ENCODE measurements at places on chromosomes 6 and 20.

GRCh38 chr6:149311766-149312165 is 5.7 kb upstream of the TAB2 start:
- no peak for DNase-seq

DNA sequence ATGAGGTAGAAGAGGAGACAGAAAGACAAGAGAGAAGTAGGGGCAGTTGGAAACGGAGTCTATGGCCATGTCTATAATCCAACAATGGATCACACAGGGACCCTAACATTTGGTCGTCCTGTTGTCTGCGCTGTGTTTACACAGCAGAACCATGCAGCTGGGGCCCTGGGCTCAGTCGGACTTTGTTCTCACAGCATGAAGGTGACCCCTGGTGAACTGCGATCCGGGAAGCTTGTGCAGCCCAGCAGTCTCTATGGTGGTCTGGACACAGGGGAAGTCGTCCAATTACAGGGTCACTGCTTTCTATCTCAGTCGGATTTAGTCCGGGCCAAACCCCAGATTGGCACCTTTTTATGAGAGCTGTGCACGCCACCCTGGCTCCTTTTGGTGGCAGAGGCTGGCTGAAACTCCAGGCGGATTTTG is 153.6 kb downstream of the FOXA2 start:
- DNase-seq: no peak

- no peak for DNase-seq
Observed at GRCh38 chr6:113147544-113147943, 709.6 kb upstream of the MARCKS start.

- no peak for DNase-seq
Observed at GRCh38 chr20:50199703-50200102, 9.1 kb downstream of the CEBPB start.

GRCh38 chr6:77536701-77537100 is 73.4 kb upstream of the HTR1B start:
- no peak for DNase-seq

GRCh38 chr6:146301764-146302163 is 241.9 kb upstream of the RAB32 start:
- DNase-seq: no peak

- DNase-seq: no peak
Observed at GRCh38 chr6:89818977-89819335, 638 bp downstream of the MDN1 start.

GRCh38 chr20:51409192-51409880 is 133.2 kb downstream of the NFATC2 start:
- DNase-seq: no peak

DNA sequence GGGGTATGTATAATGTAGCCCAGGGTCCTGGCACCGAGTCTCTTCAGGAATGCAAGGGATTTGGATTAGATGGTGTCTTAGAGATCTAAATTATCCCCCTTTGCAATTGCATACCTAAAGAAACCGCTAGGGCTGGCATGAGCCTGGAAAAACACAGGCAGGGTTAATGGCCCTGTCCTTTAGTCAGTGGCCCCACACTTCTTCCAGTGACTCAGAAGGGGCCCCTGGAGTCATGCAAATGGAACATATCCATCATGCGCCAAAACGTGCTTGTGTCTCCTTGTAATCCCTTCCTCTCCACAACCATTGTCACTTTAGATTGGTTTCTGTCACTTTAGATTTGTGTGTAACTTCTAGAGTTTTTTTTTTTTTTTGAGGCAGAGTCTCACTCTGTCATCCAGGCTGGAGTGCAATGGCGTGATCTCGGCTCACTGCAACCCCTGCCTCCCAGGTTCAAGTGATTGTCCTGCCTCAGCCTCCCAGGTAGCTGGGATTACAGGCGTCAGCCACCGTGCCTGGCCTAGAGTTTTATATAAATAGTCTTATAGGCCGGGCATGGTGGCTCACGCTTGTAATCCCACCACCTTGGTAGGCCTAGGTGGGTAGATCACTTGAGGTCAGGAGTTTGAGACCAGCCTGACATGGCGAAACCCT is 8.7 kb upstream of the MYBL2 start:
- DNase-seq: no peak

DNA sequence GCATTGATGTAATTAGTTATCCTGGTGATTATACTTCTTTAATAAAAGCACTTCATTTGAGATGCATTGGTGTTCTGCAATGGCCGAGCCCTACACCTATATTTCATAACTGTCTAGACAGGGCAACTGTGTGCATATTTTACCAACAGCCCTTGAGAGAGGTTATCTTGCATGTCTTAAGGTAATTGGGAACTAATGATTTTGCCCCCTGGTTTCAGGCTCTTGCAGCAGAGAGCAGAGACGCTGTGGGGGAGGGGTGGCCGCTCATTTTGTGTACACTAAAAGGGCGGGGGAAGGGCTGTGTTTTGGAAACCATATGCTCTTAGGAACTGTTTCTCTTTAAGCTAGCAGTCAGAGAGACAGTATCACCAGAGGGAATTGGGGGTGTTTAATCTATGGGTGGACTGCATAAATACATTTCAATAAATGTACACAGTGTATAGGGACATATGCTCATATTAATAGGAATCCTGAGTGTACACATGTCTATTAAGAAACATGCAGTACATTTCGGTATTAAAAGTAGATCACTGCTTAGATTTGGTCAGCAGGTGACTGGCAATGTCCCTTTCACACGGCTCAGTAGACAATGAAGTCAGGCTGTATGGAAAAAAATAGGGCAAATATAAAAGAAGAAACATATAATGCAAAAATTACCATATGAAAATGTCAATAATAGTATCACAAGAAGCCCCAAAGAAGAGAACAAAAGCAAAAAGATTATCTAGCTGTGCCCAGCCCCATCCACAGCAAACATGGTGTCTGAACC is 402.9 kb upstream of the CITED2 start:
- no peak for DNase-seq

DNA sequence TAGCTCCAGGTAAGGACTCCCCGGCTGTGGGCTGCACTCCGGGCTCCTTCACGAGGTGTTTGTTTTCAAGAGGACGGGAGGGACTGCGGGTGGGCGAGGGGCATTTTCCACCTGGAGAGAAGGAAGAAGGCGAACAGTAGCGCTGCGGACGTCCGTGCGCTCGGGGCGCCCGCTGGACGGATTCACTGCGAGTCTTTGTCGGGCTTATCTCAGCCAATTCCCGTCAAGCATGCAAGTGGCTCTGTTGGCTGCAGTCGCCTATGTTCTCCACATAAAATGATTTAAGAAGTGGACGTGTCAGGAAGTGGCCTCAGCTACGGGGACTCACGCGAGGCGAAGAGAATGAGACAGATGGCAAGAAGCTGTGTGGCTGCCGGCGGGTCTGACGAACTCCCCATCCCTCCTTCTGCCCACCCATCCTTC is 332 bp downstream of the GRIK2 start:
- DNase-seq: no peak

DNA sequence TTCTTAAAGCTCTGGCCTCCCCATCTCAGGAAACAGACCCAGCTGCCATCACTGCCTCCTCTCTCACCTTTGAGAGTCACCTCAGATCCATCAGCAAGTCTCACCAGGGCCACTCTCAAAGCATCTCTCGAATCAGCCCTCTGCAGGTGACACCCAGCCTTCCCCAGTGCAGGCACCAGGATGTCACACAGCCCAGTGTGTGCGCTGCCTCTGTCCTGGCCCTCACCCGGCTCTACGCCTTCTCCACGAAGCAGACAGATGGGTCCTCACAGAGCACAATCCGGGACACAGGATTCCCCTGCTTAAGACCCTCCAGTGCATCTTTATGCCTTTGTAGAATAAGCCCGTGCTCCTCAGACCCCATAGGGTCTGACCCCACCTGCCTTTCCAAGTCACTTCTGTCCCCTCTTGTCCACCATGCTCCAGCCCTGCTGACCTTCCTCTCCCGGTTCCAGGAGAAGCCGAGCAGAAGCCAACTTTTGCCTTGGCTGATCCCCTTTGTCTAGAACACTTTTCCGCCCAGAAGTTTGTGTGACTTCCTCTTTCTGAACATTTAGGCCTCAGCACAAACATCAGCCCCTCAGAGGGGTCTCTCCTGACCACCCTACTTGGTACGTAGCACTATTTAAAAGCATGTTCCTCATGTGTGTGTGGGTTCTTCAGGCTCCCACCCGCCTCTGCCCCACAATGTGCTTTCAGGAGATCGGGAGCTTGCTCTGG is 60.2 kb downstream of the PSMG4 start:
- no peak for DNase-seq

GRCh38 chr6:56475736-56476457 is 166.8 kb downstream of the DST start:
- DNase-seq: no peak

GRCh38 chr6:3848380-3848779 is 793 bp upstream of the FAM50B start:
- DNase-seq: no peak

DNA sequence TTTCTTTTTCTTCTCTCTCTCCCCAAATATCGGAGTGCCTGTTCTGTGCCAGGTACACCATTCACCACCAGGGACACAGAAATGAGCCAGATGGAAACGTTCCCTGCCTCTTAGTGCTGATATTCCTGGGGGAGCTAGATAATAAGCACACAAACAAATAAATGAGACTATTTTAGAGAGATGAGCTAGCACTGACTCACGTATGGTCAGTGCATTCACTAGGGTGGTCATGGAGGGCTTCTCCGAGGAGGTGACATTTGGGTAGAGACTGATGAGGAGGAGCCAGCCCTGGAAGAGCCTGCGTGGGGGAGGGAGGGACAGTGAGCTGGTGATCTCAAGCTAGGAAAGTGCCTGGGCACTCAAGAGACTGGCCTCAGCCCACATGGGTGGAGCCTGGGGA is 252.3 kb upstream of the KCNG1 start:
- no peak for DNase-seq

GRCh38 chr6:25035512-25036435 is 100.0 kb upstream of the RIPOR2 start:
- DNase-seq: no peak

GRCh38 chr20:58331961-58332551 is 22.5 kb downstream of the RAB22A start:
- DNase-seq: peak; percentile 87

GRCh38 chr6:152680879-152681517 is 16.7 kb upstream of the MYCT1 start:
- no peak for DNase-seq

DNA sequence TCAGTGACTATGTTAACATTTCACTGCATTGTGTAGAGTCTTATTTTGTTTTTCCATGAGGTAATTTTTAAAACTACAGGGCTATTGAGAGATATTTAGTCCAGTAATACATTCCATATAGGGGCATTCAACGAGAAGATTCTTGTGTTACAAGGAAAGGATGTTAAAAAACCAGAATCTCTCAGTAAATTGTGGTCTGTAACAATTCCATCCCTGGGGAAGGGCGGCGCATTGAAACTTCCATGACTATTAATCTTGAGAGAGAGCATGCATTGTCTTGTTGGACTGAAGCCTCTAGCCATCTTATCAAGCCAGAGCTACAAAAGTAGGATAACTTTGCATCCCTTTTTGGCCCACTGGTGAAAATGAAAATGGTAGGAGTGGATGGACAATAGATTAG is 119.7 kb downstream of the BCKDHB start:
- DNase-seq: no peak

DNA sequence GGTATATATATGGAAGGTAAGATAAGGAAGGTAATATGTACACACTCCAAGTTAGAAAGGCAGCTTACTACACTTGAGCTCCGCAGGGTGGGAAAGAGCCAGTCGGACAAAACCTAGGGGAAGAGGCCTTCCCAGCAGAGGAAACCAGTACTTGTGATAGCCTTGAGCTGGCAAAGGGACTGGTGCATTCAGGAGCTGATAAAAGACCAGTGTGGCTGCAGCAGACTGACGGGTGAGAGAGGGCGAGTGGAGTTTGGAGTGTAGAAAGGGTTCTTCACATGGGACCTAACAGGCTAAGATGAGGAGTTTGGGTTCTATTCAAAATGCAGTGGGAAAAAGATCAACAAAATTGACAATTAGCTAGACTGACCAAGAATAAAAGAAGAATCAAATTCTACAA is 49.3 kb upstream of the KIF13A start:
- DNase-seq: no peak

- DNase-seq: no peak
Observed at GRCh38 chr6:93300661-93301060, 118.7 kb downstream of the EPHA7 start.

GRCh38 chr6:26555505-26556262 is 17.5 kb downstream of the HMGN4 start:
- no peak for DNase-seq

- DNase-seq: no peak
Observed at GRCh38 chr6:82330171-82330804, 33.3 kb upstream of the TPBG start.

DNA sequence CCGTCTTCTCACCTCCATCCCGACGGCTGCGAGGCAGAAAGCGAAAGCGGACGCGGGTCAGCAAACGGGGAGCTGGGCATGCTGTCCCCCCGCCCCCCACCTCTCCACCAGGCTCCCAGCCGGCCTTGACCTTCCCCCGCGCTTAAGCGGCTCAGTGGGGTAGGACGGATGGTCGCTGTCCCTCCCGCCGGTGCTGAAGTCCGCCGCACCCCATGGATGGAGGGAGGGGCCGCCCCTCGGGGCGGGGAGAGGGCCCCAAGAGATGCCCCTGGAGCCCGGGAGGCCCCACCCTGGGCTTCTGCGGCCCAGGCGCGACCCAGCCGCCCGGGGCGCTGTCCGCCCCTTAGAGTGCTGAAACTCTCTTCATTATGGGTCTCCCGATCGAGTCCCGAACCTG is at the start of gene KCNB1:
KCNB1 (minus strand) TSS at position 48 of the 397 bp plus-strand sequence. CDS start 188 bp downstream, outside the sequence.
- DNase-seq: no peak

GRCh38 chr6:87342829-87343228 is 1.8 kb upstream of the C6orf163 start:
- DNase-seq: no peak

- no peak for DNase-seq
Observed at GRCh38 chr6:3835055-3835731, 14.0 kb upstream of the FAM50B start.

- peak; percentile 28 for DNase-seq
Observed at GRCh38 chr6:34986845-34987246, 97.8 kb downstream of the ANKS1A start.

DNA sequence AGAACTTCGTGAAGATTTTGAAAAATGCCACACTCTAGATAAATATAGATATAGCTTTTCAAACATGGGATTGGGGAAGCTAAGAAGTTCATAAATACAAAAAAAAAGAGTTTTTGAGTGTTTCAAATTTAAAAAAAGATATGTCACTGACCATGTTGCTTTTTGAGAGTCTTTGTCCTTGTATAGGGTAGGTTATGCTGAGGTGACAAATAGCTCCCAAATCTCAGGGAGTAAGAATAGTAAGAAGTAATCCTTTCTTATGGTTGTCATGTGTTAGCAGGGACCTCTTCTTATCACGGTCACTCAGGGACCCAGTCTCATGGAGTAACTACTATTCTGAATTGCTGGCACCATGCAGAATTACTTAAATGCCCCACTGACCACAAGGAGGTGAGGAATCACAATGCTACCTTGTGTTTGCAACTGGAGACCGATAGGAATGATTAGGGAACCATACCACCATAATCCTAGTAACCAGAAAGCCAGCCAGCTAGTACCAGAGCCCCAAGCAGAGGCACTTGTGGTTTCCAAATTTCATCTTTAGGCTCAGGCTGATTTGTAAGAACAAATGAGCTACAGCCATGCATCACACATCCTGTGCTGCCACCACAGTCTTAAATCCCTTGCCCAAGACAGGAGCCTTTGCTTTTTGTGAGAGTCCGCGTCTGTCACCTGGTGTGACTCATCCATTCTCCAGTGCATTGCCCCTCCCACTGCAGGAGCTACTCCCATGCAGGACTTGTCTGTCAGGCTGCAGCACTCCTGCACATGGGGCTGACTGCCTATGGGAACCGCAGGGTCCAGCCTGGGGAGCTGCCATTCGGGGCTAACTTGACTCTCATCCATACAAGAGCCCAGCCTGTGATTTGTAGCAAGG is 42.4 kb upstream of the ADGRF4 start:
- no peak for DNase-seq

- DNase-seq: no peak
Observed at GRCh38 chr6:36685166-36685924, 6.8 kb downstream of the CDKN1A start.

Measured in NCI-H187 treated with DMSO at 0.1 percent for 48 hours (cell line).